ENCODE measurements at places on chromosomes 7 and 10.
A peak's percentile ranks its signal among the peaks of the same experiment; 100 is the strongest.

- DNase-seq: no peak
These were observed 93.2 kb upstream of the ZNF438 start for GRCh38 chr10:31124852-31125251.

GRCh38 chr7:8389593-8390261 is 43.7 kb upstream of the NXPH1 start:
- DNase-seq: no peak

- DNase-seq: no peak
These were observed 78.6 kb upstream of the GLI3 start for GRCh38 chr7:42315631-42316030.

DNA sequence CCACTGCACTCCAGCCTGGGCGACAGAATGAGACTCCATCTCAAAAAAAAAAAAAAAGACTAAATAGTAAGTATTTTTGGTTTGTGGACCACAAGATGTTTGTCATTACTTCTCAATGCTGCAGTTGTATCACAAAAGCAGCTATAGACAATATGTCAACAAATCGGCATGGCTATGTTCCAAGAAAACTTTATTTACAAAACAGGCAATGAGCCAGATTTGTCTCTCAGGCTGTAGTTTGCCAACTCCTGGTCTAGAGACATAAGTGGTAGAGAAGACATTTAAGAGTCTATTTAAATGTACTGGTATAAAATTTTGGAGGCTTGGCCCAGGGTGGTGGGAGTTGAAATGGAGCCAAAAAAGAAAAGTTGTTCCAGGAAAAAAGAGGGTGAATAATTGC is 185.8 kb downstream of the SORCS1 start:
- DNase-seq: no peak

DNA sequence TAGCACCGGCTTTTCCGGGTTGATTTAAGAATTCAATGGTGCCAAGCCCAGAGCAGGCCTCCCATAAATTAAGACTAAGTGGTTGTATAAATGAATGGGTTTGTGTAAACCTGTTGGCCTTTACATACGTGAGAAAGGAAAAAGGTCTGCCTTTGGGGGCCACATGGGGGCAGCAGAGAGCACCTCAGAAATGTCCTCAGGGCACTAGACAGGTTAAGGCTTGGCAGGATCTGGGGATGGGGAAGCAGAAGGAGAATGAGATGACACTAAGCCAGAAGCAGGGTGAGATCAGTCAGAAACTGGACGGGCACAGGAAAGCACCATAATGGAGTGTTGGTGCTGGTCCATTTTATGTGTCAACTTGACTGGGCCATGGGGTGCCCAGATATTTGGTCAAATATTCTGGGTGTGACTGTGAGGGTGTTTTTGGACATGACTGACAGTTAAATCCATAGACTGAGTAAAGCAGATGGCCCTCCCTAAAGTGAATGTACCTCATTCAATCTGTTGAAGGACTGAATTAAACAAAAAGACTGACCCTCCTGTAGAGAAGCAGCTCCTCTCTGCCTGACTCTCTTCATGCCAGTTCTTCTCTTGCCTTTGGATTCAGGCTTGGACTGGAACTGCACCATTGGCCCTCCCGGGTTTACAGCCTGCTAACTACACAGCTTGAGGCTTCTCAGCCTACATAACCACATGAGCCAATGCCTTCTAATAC is 58.9 kb downstream of the FRMPD2 start:
- DNase-seq: peak; percentile 17

GRCh38 chr7:36958111-36958733 is 233.9 kb upstream of the AOAH start:
- no peak for DNase-seq

DNA sequence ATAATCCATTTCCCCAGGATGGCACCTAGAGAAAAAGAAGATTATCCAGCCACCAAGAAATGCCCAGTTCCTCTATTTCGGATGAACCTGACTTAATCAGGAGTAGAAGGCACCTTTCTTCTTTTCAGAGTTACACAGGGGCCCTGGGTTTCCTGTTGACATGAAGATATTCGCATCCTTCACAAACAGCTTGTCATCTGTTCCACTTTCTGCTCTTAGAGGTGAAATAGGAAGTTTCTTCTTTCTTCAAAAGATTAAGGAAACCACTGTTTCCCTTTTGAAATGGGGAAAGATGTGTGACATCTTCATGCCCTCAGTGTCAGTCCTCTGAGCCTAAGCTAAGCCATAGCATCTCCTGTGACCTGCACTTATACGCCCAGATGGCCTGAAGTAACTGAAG is 39.1 kb upstream of the RAB18 start:
- peak; percentile 25 for DNase-seq

- DNase-seq: no peak
These were observed 4.5 kb upstream of the TACC2 start for GRCh38 chr10:121984463-121984862.

Data from CD4-positive, alpha-beta T cell treated with Interleukin-2 at 100 ng/mL for 4 hours (primary cell).